Suprapubic skin (tissue), 4 donors: ENCODE measurements at places on chromosomes 13 and 19.

DNA sequence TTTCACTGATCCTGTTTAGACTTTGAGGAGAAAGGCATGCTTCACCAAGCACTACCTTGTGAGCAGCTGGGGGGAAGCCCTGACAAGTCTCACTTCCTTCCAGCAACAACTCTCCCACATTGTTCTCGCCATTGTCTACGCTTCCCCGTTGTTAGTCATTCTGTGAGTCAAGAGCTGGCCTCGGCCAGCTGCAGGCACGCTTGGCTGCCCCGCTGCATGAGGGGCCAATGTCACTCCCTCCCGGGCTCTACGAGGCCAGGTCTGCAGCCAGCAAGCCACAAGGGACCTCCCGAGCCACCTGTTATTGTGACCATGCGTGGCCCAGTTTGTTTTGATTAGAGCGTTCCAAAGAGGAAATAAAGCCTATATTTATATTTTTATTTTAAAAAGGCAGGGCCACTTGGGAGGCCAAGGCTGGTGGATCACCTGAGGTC lies 220.9 kb downstream of the FOXO1 start:
- no peak for DNase-seq

GRCh38 chr19:44476559-44477408 lies 23.5 kb downstream of the ZNF180 start:
- no peak for DNase-seq

- no peak for DNase-seq
Observed at GRCh38 chr13:20377720-20378119, 145.6 kb upstream of the GJB6 start.

- DNase-seq = no peak
Observed at GRCh38 chr13:74153316-74153715, 19.1 kb upstream of the KLF12 start.

DNA sequence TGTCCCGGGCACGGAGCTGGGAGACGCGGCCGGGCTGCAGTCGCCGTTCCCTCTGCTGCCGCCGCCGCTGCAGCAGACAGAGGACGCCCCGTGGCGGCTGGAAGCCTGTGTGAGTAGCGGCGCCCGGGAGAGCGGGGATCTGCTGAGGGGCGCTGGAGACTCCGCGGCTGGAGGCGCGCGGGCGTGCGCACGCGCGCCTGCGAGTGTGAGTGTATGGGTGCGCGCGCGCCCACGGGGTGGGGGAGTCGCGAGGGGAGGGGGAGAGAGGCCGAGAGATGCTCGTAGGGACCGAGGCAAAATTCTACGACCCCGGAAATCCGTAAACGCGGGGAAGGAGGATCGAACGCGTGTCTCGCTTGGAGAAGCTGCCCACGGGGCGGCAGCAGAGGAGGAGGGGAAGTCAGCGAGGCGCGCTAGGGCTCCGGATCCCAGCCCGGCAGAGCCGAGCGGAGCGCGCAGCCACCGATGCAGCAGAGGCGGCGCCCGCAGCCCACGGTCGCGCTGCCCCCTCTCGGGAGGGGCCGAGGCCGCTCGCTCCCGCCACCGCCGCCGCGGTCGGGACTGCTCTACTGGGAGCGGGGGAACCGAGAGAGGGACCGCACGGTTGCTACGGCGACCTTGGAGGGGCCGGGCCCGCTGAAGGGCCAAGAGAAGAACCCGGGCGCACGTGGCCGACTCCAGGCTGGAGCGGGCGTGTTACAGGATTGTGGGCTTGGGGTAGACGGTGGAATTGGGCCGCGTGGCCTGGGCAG lies at the start of gene ENOX1:
ENOX1 (minus strand) TSS at position 207 of the 752 bp plus-strand sequence.
- peak; percentile 80 for DNase-seq
